ENCODE measurements at places on chromosomes 1 and 21. TPM values are rescaled to one million over a fixed set of nuclear protein-coding genes. Genes with fewer than 3 reads are reported as not detected.

DNA sequence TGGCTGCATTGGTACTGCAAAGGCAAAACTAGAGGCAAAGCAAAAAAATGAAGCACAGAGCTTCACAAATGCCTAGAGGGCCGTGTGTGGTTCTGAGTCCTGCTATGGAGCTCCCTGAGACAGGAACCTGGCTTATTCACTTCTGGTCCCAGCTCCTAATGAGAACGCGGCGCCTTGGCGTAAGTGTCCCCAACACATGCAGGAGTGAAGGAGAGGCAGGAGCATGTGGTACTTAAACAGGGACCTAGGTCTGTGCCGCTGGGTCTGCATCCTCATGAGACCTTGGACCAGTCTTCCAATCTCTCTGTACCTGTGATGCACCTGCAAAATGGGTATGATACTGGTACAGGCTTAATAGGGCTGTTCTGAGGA is 14.4 kb upstream of the SLC2A7 start:
- no peak for DNase-seq

GRCh38 chr1:93765099-93765498 is 83.5 kb upstream of the BCAR3 start:
- DNase-seq = no peak

Gene LAMB3
- total RNA-seq = 1,162 TPM

Gene KCNT2
- 0.38 TPM for total RNA-seq

Gene S100A8
- 50.0 TPM for total RNA-seq

Measured in bronchial epithelial cell (primary cell).